ENCODE measurements at places on chromosomes 3 and 15.

DNA sequence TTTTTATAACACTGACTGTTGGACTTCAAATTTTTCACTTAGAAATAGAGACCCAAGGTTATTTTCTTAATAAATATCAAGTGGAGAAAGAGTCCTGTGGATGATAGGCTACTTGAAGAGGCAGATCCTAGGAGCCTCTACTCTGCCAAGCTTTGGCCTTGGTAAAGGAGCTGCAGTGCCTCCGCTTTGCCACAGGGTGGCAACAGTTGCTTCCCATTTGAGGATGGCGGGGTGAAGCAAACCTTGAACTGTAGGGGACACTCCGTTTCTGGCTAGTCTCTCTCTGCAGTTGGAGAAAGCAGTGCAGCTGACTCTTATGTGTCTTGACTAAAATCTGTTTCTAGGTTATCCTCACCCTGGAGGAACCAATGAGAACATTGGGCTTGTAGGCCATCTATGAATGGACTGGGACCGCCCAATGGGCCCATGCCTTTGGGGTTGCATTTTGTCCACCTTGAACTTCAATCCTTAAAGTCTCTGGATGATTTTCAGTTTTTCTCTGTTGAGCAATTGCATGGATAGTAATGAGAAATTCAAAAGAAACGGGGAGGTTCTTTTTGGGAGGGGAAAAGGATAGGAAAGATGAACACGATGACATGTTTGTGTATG, 9.8 kb downstream of the SCG5 start:
- no peak for DNase-seq

GRCh38 chr3:192514081-192514753, 213.1 kb downstream of the FGF12 start:
- peak; percentile 31 for DNase-seq

DNA sequence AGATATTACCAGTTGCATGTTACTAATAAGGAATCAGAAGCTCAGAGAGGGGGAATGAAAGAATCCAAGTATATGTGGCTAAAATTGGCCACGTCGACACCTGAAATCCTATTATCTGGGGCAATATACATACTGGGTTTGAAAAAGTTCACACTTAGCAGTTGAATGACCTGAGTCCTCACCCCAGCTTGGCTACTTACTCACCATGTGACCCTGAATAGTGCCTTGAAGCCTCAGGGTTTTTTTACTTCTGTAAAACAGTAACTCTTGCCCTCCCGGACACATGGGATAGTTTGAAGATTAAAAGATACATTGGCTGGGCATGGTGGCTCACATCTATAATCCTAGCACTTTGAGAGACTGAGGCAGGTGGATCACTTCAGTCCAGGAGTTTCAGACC, 342.2 kb upstream of the TPRG1 start:
- DNase-seq = no peak

DNA sequence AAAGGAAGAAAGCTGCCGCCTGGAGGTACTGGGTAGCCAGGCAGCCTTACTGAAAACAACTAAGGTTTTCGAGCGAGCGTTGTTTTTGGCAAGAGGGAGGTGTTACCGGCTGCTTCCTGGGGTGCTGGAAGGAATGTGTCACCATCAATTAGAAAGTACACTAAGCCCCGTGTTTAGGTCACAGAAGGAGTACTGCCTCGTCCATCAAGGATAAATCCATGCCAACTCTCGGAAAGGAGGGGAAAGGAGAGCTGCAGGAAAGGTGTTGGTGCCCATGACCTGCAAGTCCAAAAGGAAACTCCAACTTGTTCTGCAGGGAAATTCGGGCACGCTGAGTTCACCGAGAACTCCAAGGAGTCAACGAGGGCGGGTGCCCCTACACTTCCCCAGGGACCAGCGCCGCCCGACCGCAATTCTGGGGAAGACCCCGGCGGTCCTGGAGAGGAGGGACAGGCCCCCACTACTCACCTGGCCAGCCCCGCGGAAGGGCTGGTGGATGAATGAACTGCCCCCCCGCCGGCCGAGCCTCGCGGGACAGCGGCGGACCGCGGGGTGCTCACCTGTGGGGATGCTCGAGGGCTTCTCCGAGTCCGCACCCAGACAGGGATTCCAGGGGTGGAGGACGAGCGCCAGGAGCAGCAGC, 542 bp downstream of the PLOD2 start:
- no peak for DNase-seq

DNA sequence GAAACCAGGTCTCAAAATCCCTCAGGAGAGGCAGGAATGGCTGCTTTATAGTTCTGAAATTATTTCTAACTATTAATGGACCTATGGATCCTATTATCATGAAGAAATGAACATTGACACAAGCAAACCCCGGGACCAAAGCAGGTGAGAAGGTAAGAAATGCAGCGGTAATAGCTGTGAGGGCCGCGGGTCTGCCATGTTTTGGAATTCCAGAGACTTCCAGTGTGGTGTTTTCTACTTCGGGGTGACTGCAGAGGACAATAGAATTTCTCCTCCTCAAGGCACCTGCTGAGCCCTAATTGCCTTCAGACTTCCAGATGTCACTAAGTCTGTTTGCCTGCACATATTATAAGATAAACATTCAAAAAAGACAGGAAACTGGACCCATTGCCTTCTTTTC, 437.4 kb downstream of the GABRG3 start:
- DNase-seq = no peak

DNA sequence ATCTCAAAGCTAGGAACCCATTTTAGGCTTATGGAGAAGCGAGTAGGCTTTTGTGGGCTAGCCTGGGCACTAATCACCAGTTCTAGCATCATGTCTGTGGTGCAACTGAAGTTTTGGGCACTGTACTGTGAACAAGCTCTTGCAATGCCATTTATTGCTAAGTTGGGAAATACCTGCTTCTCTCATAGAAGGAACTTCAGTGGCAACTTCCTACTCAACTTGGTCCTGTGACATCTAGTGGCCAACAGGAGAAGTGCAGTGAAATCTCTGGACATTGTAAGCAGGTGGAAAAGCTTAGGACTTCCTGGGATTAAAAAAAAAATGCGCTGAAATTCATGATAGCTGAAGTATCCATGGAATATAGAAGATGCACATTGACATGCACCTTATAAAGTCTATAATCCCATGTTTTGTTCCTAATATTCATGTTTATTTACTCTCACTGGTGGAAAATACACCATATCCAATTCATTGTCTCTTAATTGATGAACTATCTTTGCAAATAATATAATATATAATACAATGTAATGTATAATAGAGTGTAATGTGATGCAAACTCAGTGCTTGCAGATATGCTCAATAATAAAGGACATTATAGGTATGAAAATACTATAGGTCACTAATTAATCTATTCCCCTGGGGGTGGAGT, 6.5 kb upstream of the ALDH1A3 start:
- no peak for DNase-seq

- DNase-seq = no peak
Measured at GRCh38 chr15:74134387-74135027, 4.1 kb downstream of the ISLR2 start.

DNA sequence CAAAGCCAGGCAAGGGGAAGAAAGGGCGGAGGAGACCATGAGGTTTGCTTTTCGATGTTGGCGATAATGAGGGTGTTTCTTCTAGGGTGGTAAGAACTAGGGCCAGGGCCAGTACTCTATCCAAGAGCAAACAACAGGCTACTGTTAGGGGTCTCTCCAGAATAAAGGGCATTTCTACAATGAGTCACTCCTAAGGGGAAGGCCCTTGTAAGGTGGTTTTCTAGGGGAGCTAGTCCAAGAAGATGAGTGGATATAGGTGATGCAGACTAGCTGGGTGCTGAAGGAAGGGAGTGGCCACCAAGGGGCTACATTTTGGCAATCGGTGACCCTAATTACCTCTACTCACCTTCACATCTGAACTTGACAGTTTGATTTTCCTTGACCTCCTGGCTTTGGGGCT, 148.5 kb upstream of the HACD2 start:
- DNase-seq = no peak
